DMS79 (cell line): ENCODE measurements at places on chromosomes 7 and 10.

DNA sequence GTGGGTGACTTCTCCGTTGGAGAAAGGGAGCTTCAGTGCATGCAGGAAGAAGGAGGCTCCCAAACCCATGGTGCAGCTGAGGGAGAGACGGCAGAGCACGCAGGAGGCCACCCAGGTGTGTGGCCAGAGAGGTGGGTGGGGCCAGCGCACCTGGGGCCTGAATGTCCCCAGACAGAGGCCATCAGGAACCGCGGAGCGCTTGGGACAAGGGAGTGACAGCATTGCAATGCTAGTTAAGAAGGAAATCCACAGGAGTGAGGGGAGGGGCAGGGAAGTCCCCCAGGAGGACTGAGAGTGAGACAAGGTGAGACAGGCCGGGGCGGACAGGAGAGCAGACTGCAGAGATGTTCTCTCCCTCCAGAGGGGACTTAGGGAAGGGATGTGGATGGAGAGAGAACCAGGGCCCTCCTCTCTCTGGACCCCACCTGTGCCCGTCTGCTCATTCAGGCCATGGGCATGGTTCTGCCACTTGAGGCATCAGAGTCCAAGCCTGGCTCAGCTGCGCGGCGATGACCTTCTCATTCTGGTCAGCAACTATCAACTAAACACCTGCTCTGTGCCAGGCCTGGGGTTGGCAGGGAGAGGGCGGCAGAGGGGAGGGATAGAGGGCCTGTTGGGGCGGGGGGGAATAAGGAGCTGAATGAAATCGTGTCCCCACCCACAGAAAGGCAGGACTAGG, 69.4 kb upstream of the COL13A1 start:
- DNase-seq, result no peak

GRCh38 chr7:42097752-42098151, 139.3 kb downstream of the GLI3 start:
- DNase-seq, result no peak

DNA sequence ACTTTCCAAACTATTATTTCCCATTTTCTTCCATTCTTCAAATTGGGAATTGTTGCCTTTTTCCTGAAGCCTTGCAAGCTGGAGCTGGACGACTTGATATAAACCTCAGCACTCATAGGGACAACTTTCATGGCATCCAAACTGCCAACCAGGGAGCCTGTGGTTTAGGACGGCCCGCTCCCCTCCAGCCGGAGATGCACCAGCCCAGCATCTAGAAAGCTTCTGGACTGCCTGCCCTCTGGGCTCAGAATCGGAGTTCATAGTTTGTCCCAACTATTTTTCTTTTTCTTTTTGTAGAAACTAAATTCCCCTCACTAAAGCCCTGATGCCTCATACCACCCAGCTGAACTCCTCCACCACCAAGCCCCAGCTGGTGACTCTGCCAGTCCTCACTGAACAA, 200.3 kb downstream of the DNAJB6 start:
- DNase-seq, result no peak

GRCh38 chr10:123413353-123413752, 252.8 kb upstream of the GPR26 start:
- DNase-seq, result no peak

DNA sequence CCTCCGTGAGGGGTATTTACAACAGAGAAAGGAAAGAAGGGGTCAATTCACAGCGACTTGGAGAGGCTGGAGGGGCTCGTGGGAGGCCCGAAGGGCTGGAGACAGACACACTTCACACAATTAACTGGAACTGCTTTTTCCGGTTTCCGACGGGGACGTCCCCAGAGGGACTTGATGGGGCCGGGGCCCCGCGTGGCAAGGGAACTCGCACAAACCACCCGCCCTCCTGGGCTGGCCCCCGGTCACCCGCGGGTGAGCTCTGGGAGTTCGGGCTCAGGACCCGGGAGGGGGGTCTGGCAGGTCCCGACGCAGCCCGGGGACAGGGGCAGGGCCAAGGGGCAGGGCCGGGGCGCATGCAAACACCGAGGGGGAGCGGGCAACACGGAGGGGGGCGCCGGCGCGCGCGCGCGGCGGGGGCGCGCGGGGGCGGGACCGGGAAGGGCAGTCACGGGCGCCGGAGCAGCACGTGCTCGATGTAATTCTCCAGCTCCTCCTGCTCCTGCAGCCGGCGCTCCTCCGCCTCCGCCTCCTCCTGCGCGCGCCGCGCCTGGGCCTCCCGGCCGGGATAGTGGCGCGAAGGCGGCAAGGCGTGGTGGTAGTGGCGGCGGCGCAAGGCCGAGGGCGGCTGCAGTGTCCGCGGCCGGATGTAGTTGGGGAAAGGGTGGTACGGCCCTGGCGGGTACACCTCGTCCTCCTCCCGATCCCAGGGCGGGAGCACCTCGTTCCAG, 2.7 kb downstream of the VGF start:
- DNase-seq, result no peak

DNA sequence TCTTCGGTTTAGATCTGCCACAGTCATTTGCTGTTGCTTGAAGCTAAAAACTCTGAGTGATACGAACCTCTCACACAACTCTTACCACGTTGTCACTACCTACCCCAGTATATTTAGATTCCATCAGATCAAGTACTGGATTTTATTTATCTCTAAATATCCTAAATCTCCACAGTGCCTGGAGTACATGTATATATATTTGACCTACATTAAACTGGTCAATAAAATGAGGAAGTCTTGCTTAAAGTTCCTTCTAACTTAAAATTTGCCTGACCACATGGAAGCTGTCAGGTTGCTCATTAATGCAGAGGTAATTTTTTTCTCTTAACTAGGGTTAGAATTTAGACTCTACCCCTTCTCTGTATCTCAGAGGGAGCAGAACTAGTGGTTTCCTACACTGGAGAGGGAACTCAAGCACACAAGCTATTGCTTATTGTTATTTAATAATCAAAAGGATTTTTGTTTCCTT, 3.1 kb upstream of the MACC1 start:
- DNase-seq, result no peak

DNA sequence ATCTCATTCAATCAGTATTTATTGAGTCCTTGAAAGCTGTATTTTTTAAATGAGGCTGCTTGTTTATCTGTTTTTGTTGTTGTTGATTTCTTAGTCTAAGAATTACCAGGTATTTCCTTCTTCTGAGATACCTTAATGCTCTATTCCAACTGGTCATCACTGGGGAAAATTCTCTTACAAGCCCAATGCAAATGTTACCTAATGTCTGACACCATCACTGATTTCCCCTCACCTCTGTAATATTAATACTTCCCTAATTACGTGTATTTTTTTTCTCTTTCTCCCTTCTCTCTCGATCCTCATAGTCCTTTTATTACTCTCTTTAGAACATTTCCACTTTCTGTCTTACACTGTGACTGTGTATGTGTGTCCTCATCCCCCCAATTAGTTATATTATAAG, 13.9 kb downstream of the HDAC9 start:
- no peak for DNase-seq

GRCh38 chr7:7426676-7427075, 109.0 kb downstream of the COL28A1 start:
- DNase-seq, result no peak

GRCh38 chr7:70694971-70695794, 436.8 kb upstream of the GALNT17 start:
- no peak for DNase-seq
